ENCODE measurements at places on chromosomes 12 and 14.
A peak's percentile ranks its signal among the peaks of the same experiment; 100 is the strongest.

- H3K27ac ChIP-seq, result no peak overlapping the region
- H3K27me3 ChIP-seq, result no peaks in the 10 kb centered on the region
- no peak overlapping the region for H3K4me3 ChIP-seq
- peaks cover 2% of the 10 kb centered on the region for H3K36me3 ChIP-seq
- peaks cover 3% of the 10 kb centered on the region for H3K4me1 ChIP-seq
Observed at GRCh38 chr12:50635364-50635763, 128.5 kb upstream of the ATF1 start.

- peaks cover 46% of the 10 kb centered on the region for H3K4me1 ChIP-seq
- peaks cover 13% of the 10 kb centered on the region for H3K36me3 ChIP-seq
- peak overlapping the region; percentile 73 for H3K4me3 ChIP-seq
Observed at GRCh38 chr12:53099071-53099882, 1.8 kb downstream of the IGFBP6 start.

GRCh38 chr12:40832668-40833067 is 140.4 kb downstream of the CNTN1 start:
- no peak overlapping the region for H3K4me3 ChIP-seq
- no peaks in the 10 kb centered on the region for H3K36me3 ChIP-seq
- DNase-seq, result no peak
- no peaks in the 10 kb centered on the region for H3K4me1 ChIP-seq

DNA sequence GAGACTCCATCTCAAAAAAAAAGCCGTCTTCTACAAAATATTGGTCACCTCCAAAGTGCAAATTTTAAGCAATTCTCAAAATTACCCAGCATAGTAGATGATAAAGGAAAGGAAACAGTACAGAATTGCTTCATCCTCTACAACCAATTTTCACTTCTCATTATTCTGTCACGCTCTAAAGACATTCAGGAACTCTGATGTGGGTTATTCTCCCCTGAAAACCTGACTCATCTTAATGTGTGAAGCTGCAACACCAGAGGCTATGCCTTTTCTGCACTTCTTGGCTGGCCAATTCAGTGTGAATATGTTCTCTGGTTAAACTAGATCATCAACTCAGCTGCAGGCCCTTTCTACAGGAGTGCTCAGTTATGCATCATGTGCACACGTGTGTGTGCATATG is 11.0 kb downstream of the PTGER2 start:
- no peak overlapping the region for H3K4me3 ChIP-seq
- no peak overlapping the region for H3K27ac ChIP-seq
- DNase-seq, result peak; percentile 60
- no peaks in the 10 kb centered on the region for H3K36me3 ChIP-seq
- peaks cover 4% of the 10 kb centered on the region for H3K4me1 ChIP-seq

DNA sequence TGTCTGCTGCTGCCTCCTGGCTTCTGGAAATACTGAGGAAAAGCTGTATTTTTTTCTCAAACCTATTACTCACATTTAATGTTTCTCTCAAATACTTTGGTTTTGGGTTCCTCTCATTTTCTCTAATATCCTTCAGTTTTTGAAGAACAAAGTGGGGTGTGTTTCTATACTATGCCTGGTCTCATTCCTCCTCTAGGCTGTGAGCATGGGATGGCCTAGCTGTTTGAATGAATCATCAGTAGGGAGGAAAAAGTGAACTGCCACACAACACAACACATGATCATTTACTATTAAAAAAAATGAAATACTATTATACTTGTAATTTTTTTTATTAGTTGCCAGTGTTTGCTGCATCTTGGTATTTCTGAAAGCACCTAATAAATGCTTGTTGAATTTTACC is 11.3 kb upstream of the SMCO3 start:
- H3K36me3 ChIP-seq, result no peaks in the 10 kb centered on the region
- no peaks in the 10 kb centered on the region for H3K27me3 ChIP-seq
- no peak overlapping the region for H3K27ac ChIP-seq
- DNase-seq, result no peak
- no peak overlapping the region for H3K4me3 ChIP-seq

DNA sequence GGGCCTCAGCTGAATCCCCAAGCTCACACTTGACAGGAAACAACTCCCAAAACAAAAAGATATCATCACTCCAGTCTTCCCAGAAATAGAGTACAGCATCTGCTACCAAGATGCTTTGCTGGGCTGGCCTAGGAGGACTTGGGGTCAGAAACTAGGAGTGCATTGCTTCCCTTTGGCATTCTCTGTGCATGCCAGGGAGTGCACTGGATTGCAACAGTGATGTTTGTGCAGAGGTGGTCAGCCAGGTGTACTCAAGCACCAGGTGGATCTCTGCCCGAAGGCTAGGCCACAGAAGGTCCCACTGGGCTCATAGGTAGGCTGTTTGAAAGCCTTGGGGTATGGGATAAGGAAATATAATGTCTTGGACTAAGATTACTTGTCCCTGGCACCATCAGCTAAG is 51.1 kb downstream of the RAB35 start:
- no peak overlapping the region for H3K4me3 ChIP-seq
- no peak overlapping the region for H3K27ac ChIP-seq
- peaks cover 4% of the 10 kb centered on the region for H3K4me1 ChIP-seq
- H3K36me3 ChIP-seq, result no peaks in the 10 kb centered on the region
- DNase-seq, result no peak
- H3K27me3 ChIP-seq, result peaks cover 9% of the 10 kb centered on the region

DNA sequence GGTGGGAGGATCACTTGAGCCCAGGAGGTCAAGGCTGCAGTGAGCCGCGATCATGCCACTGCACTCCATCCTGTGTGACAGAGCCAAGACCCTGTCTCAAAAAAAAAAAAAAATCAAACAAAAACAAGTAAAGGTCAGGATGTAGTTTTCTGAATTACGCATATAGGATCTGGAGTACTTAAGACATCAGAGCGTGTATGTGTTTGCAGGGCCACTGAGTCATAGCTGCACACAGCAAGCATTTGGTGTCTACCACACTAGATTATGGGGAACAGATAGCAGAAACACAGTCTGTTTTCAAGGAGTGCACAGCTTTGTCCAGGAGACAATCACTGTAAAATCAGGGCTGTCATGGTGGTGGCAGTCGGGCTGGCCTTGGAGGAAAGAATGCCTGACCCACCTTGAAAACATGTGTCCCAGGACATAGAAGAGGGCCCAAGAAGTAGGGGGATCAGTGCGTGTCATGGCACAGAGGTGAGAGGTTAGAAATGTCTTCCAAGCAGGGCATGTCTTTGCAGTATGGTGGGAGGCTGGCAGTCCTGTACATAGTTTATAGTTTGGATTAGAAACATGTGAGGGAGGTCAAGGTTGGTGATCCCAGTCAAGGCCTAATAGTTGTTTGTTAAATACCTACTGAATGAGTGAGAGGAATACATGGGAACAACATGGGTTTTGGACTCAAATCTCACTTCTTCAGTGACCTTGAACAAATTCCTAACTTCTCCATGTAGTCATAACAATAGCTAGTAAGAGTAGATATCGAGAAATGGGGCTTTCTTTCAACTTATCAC is 23.6 kb upstream of the C12orf71 start:
- no peak overlapping the region for H3K4me3 ChIP-seq
- no peaks in the 10 kb centered on the region for H3K4me1 ChIP-seq
- no peak for DNase-seq
- H3K27ac ChIP-seq, result no peak overlapping the region
- H3K27me3 ChIP-seq, result no peaks in the 10 kb centered on the region

GRCh38 chr14:37601865-37602264 is 6.4 kb downstream of the TTC6 start:
- no peaks in the 10 kb centered on the region for H3K36me3 ChIP-seq
- no peak overlapping the region for H3K27ac ChIP-seq
- no peak for DNase-seq
- H3K4me3 ChIP-seq, result no peak overlapping the region

- H3K4me1 ChIP-seq, result no peaks in the 10 kb centered on the region
- H3K36me3 ChIP-seq, result no peaks in the 10 kb centered on the region
- H3K27ac ChIP-seq, result no peak overlapping the region
- DNase-seq, result no peak
Observed at GRCh38 chr14:103762036-103762435, 46.4 kb downstream of the ZFYVE21 start.

GRCh38 chr12:48128800-48129199 is 9.6 kb downstream of the PFKM start:
- H3K36me3 ChIP-seq, result peaks cover 65% of the 10 kb centered on the region
- H3K27ac ChIP-seq, result peak overlapping the region; percentile 17
- H3K4me1 ChIP-seq, result peaks cover 2% of the 10 kb centered on the region
- H3K27me3 ChIP-seq, result no peaks in the 10 kb centered on the region
- no peak overlapping the region for H3K4me3 ChIP-seq
- DNase-seq, result no peak

GRCh38 chr12:66647034-66647691 is 31.7 kb downstream of the GRIP1 start:
- H3K27ac ChIP-seq, result no peak overlapping the region
- H3K27me3 ChIP-seq, result no peaks in the 10 kb centered on the region
- H3K36me3 ChIP-seq, result no peaks in the 10 kb centered on the region
- peak; percentile 19 for DNase-seq
- H3K4me1 ChIP-seq, result no peaks in the 10 kb centered on the region
- H3K4me3 ChIP-seq, result no peak overlapping the region

GRCh38 chr14:54346257-54346656 is 50.5 kb upstream of the CDKN3 start:
- H3K4me1 ChIP-seq, result peaks cover 32% of the 10 kb centered on the region
- no peak overlapping the region for H3K4me3 ChIP-seq
- no peak overlapping the region for H3K27ac ChIP-seq
- H3K36me3 ChIP-seq, result no peaks in the 10 kb centered on the region

DNA sequence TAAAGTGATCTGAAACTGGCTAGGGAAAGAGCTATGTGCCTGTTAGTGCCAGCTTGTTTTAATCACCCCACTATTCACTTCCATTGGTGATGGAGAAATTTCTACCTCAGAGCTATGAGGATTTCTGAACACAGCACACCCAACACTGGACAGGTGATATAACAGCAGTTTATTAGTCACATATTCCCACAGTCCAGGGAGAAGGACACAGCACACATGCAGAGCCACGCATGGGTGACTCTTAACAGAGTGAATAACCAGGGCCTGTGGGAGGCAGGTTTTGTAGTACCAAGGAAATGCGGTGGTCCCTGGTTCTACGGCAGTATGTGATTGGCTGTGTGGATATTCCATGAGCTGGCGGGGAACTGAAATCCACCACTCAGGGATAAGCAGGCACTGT is 455.1 kb downstream of the BTG1 start:
- no peak overlapping the region for H3K27ac ChIP-seq
- no peaks in the 10 kb centered on the region for H3K4me1 ChIP-seq
- no peak overlapping the region for H3K4me3 ChIP-seq
- no peaks in the 10 kb centered on the region for H3K36me3 ChIP-seq

GRCh38 chr14:98798099-98798498 is 473.9 kb downstream of the BCL11B start:
- no peak for DNase-seq
- H3K27ac ChIP-seq, result no peak overlapping the region
- H3K36me3 ChIP-seq, result no peaks in the 10 kb centered on the region
- H3K27me3 ChIP-seq, result no peaks in the 10 kb centered on the region

DNA sequence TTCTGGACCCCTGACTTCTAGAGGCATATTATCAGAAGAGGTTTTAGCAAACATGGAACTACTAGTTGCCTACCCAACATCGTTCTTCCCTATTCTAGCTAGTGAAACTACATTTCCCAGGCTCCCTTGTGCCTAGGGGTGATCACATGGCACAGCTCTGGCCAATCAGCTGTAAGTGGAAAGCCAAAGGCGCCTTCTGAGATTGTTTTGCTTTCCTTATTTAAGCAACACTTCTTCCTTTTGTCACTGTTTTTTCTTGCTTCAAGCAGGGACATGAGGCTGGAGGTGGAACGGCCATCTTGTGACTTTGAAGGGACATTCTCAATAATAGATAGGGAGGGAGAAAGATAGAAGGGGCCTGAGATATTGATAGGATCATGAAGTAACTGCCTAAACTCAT is 136.7 kb downstream of the ZNF664 start:
- no peak overlapping the region for H3K27ac ChIP-seq
- H3K36me3 ChIP-seq, result no peaks in the 10 kb centered on the region
- H3K4me1 ChIP-seq, result no peaks in the 10 kb centered on the region
- H3K4me3 ChIP-seq, result no peak overlapping the region
- DNase-seq, result no peak
- H3K27me3 ChIP-seq, result peaks cover 3% of the 10 kb centered on the region

GRCh38 chr14:33682760-33683159 is 268.1 kb downstream of the EGLN3 start:
- H3K4me3 ChIP-seq, result no peak overlapping the region
- no peaks in the 10 kb centered on the region for H3K36me3 ChIP-seq
- no peaks in the 10 kb centered on the region for H3K27me3 ChIP-seq
- H3K4me1 ChIP-seq, result peaks cover 9% of the 10 kb centered on the region
- H3K27ac ChIP-seq, result no peak overlapping the region
- peak; percentile 68 for DNase-seq

GRCh38 chr14:22478670-22479069 is 110.4 kb downstream of the DAD1 start:
- peak; percentile 81 for DNase-seq
- H3K36me3 ChIP-seq, result no peaks in the 10 kb centered on the region
- H3K4me3 ChIP-seq, result no peak overlapping the region
- no peaks in the 10 kb centered on the region for H3K27me3 ChIP-seq
- H3K27ac ChIP-seq, result no peak overlapping the region
- peaks cover 49% of the 10 kb centered on the region for H3K4me1 ChIP-seq

DNA sequence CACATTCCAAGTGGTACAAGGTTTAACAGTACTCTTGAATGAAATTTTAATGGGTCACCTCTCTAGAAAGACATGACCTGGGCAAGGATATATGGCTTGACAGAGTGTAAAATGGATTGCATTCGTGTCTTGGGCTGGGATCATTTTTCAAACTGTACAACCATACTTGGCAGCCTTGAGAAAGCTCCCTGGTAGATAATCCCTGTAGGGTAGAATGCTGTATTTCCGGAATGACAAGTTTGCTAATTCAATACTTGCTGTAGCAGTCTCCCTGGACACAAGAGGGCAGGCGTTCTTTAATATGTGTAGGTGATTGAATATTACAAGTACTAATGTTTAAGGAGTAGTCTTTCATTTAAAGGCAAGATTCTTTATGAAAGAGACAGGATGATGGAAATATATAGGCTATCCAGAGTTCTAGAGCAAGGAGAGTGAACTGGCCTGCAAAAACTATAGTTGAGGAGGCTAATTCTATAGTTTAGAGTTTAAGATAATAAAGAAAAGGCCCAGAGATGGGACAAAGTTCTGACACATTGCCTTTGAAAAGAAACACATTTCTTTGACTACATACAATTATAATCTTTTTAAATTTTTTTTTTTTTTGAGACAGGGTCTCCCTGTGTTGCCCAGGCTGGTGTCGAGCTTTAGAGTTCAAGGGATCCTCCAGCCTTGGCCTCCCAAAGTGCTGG is 53.4 kb downstream of the PLBD1 start:
- DNase-seq, result peak; percentile 26
- H3K4me1 ChIP-seq, result no peaks in the 10 kb centered on the region
- H3K36me3 ChIP-seq, result no peaks in the 10 kb centered on the region
- H3K27me3 ChIP-seq, result no peaks in the 10 kb centered on the region

Measured in muscle of leg (tissue), 16 donors.